Mesothelial cell of epicardium (in vitro differentiated cells): ENCODE measurements at places on chromosomes 1 and 21. TPM values are rescaled to one million over a fixed set of nuclear protein-coding genes. Genes with fewer than 3 reads are reported as not detected.

DNA sequence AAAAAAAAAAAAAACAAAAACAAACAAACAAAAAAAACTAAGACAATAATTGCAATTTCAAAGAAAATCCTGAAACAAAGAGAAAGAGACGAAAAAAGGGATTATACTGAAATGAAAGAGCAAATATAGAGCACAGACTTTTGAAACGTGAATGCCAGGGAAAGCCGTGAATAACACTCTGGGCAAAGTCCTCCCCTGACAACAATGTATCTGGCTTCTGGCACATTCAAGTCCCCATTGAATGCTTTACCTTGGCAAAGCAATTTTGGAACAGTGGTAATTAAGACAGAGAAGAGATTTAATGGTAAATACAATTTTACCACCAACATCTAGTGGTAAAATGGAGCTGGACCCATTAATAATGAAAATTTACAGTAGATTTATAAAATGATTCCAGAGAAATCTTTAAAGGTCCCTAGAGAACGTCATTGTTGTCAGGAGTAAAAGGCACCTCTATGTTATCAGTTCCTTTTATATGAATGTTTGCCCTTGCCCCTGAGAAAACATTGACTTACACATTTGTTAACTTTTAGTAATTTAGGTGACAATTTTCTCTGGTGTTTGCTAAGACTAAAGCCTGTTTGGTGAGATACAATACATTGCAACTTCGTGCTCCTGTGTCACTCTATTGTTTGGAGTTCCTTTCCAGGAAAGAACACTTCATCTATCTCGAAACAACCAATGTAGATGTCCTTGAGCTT lies 89.7 kb downstream of the GREM2 start:
- no peak for DNase-seq

DNA sequence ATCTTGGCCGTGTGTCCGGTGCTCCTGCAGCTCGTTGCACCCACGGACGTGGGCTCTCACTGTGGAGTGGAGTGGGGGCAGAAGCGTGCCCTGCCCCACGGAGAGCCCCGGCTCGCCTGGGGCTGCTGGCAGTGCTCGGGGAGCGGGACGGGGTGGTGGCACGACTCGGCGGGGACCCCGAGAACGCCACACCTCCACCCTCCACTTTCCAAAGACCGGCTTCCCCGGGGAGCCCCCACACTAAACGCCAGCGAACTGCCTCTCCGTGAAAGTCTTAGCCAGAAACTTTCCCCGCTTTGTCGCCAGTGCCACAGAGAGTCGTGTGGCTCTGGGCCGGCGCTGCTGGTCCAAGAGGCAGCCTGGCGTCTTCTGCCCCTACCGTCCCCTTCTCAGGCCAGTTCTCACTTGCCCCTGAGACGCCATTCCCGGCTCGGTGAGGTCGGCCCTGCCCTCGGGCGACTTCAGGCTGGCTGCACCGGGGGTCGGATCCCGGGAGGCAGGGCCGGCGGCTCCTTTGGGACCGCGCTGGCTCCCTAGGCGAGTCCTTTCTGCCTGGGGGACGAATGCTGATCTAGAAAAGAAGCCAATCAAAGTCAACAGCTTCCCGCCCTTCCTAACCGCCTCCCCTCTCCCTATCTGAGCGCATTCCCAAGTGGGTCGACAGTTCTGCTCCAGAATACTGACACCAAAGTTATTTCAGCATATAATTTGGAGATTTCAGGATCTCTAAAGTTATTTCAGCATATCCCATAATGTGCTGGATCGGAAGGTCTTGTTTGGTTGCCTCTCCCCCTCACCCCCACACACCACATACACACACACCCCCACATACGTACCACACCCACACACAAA lies 2.6 kb upstream of the SAMD13 start:
- DNase-seq, result peak; percentile 59

DNA sequence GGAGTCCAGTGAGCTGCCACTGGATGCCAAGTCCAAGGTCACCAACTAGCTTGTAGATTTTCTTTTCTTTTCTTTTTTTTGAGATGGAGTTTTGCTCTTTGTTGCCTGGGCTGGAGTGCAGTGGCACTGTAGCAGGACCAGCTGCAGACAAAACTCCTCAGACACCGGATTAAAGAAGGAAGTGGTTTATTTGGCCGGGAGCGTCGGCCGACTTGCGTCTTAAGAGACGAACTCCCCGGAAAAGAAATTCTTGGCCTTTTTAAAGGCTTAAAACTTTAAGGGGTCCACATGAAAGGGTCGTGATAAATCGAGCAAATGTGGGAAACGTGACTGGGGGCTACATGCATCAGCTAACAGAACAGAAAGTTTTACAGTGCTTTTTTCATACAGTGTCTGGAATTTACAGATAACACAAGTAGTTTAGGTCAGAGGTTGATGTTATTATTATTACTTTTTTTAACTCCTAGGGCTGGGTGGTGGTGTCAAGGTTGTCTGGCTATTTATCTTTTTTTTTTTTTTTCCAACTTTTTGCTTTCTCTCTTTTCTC lies 36.4 kb upstream of the CFAP126 start:
- no peak for DNase-seq

Gene CZIB
- total RNA-seq, result 52.6 to 61.0 TPM (median 55.2 TPM) in 3 replicates

- DNase-seq, result no peak
Observed at GRCh38 chr1:28148880-28149195, 27.7 kb downstream of the PTAFR start.

Gene SLC35F3
- 0.11 to 0.25 TPM in 2 of 3 replicates, not detected in the other for total RNA-seq

DNA sequence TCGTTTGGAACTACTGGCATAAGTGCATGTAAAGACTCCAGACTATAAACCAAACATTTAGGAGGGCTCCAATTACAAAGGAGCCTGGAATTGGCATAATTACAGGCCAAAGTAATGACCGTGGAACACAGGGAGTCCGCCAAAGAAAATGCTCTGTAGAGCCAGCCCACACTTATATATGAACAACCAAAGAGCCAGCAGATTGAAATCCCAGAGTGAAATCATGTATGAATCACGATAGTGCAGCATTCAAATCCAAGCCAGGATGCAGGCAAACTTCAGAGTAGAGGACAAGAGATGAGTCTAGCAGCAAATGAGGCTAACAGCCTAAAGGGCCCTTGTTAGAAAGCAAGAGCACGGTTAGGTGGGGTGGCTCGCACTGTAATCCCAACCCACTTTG lies 13.1 kb downstream of the VPS26C start:
- no peak for DNase-seq

DNA sequence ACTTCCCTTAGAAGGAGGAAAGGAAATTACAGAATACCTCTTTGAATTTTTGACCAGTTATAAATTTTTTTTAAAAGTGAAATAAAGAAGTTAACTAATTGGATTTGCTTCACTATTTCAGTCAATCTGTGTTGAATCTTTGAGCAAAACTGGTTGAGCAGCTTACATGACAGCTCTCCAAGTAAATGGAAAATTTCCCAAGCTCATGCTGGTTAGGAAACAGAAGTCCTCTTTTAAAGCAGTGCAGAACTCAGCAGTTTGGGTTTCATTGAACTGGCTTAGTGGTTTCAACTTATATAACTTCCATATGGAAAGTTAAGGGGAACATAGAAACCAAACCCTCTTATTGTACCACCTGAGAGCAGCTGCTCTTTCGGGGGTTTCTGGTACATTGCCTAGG lies 250.5 kb downstream of the PDE4B start:
- no peak for DNase-seq

DNA sequence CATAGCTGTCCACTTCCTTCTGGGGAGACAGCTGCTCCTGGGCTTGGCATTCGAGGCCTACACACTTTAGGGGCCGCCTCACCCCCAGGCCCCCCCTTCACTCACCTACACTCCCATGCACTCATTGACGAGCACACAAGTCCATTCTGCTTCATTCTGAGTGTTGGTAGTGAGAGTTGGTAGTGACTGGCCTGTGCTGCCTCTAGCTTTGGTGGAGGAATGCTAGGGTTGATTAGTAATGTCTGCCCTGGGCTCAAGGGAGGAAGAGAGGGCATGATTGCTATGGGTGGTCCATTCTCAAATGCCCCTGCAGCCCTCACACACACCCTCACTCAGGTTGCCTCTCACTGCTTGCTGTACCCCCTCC lies 30.4 kb downstream of the TRIM11 start:
- DNase-seq, result no peak

Gene CRP
- not detected in 3 replicates for total RNA-seq

GRCh38 chr1:1229770-1230169 lies 2.0 kb downstream of the SDF4 start:
- DNase-seq, result no peak

GRCh38 chr1:24022581-24023361 lies 42.6 kb upstream of the SRSF10 start:
- no peak for DNase-seq

- DNase-seq, result no peak
Observed at GRCh38 chr1:172308577-172308976, 111.9 kb upstream of the C1orf105 start.

GRCh38 chr1:23601968-23602876 lies 42.9 kb upstream of the ID3 start:
- no peak for DNase-seq

- no peak for DNase-seq
Observed at GRCh38 chr21:16535102-16535422, 805.3 kb downstream of the USP25 start.

Gene PLEKHG5
- 49.3 to 51.2 TPM (median 50.7 TPM) in 3 replicates for total RNA-seq

DNA sequence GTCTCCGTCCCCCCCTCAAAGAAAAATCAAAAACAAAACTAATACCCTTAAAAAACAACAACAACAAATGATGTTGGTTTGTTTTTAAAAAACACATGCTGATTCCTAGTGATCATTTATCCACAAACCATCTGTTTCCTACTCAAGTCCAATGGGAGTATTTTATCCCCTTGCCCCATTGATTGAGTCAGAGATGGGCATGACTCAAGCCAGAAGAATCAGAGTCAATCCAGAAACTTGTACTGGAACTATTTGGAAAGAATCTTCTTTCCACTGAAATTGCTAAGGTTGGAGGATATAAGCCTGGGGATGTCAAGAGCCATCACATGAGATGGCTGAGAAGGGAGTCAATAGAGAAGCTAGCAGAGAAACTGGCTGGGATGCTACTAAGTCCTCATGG lies 176.4 kb downstream of the MIS18A start:
- no peak for DNase-seq

Gene UQCRHL
- 2.8 to 3.5 TPM (median 3.0 TPM) in 3 replicates for total RNA-seq

DNA sequence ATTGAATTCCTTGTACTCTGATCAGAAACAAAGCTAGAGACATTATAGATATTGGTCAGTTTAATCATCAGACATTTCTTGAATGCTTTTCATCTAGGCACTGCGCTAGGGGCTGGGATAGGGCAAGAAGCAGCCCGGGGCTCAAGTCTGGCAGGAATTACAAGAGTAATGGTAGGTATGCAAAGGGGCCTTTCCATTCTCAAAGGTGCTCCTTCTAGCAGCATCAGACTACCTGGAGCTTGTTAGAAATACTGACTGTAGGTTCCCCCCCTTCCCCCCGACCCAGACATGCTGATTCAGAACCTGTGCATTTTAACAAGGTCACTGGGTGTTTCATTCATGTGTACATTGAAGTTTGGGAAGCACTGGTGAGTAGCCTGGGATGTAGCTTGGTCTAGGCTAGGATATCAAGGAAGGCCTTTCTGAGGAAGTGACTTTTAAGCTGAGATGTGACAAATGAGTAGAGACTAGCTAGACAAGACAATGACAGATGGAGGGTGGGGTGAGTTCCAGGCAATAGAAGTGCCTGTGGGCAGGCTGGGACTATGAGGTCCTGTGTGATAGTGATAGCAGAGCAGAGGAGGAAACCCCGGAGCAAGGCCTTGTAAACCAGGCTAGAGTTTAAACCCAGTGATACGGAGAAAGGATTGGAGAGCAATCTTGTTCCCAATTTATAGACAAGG lies 26.3 kb downstream of the NFASC start:
- DNase-seq, result no peak

GRCh38 chr21:44018813-44019567 lies 6.9 kb downstream of the TRAPPC10 start:
- no peak for DNase-seq

Gene VASH2
- 39.1 to 43.8 TPM (median 43.6 TPM) in 3 replicates for total RNA-seq

- DNase-seq, result no peak
Observed at GRCh38 chr1:151574575-151575529, 34.7 kb downstream of the TUFT1 start.

GRCh38 chr1:220804202-220804586 lies 17.5 kb downstream of the MTARC1 start:
- DNase-seq, result no peak

DNA sequence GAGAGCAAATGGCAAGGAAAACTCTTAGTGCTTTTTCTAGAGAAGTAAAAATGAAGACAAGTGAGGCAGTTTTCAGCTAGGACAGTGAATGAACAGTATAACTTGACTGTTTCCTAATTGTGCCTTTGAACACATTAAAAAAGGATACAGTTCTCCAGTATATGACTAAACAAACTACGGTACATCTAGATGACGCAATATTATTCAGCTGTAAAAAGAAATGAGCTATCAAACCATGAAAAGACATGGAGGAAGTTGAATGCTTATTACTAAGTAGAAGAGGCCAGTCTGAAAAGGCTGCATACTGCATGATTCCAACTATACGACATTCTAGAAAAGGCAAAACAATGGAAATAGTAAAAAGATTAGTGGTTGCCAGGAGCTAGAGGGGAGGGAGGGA lies 206.3 kb downstream of the SIPA1L2 start:
- no peak for DNase-seq

GRCh38 chr1:94110946-94111740 lies 9.8 kb downstream of the ABCA4 start:
- DNase-seq, result no peak

Gene PPCS
- total RNA-seq, result 40.0 to 45.0 TPM (median 41.3 TPM) in 3 replicates

DNA sequence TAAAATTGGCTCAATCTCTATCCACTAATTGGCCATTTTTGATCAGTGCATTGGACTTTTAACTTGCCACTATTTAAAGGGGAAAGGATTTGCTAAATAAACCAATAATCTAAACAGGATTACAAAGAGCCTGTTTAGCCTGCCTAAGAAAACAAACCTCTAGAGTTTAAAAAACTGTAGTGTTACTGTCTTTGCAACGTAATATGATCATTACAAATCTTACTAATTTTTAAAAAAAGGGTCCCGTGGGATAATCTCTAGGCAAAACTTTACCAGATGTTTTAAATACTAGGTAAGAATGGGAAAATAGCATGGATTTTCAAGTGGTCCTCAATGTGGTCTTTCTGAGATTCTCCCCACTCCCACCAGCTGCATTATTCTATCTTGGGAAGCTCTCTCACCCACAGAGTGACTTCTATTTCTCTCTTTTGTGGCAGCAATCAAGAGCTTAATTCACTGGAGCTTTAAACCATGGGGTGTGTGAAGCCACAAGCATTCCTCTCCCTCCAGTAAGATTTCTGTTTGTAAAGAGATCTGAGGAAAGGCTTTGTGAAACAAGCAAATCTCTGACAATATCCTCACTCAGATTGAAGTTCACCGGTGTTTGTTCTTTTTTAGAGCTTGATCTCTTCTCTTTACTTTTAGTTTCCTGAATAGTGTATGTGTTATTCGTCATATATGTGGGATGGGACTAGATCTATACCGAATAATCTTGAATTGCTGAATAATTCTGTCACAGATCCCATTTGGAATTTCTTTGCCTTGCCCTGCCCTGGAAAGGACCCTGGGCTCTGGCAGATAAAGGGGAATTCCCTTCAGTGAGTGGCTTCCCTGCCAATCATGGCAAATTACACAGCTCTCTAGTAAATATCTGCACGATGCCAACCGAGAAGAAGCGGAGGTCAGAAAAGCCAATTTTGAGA lies 132.2 kb downstream of the TLR5 start:
- DNase-seq, result no peak

- no peak for DNase-seq
Observed at GRCh38 chr1:2880812-2881295, 79.4 kb upstream of the TTC34 start.

- no peak for DNase-seq
Observed at GRCh38 chr1:81437649-81438048, 363.1 kb upstream of the ADGRL2 start.

Gene CFHR5
- total RNA-seq, result not detected in 3 replicates

Gene LY9
- total RNA-seq, result not detected in 3 replicates
